ENCODE measurements at places on chromosomes 4 and X. TPM values are rescaled to one million over a fixed set of nuclear protein-coding genes. Genes with fewer than 3 reads are reported as not detected.
A peak's percentile ranks its signal among the peaks of the same experiment; 100 is the strongest.

Gene DCHS2
- total RNA-seq, result 24.1 TPM

Gene LIAS
- total RNA-seq, result 24.8 TPM

Gene EDA2R
- total RNA-seq, result 1.2 TPM

DNA sequence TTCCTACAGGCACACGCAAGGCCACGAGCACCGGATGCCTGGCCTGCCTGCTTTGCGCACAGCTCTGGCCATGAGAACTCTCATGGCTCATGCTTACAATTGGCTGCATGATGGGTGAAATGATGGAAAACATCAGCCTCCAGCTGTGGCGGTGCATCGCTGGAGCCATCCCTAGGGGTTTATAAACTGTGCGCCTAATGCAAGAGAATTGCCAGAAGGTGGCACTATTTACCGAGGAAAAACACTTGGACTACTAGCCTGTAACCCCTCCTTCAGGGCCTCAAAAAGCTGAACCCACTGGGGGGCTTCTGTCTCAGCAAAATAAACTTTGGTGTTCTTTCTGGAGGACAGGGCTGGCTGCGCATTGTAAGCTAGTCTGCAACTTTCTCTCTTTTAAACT, 51.9 kb downstream of the PHKA2 start:
- no peaks in the 10 kb centered on the region for H3K36me3 ChIP-seq
- H3K4me1 ChIP-seq, result no peaks in the 10 kb centered on the region
- H3K27ac ChIP-seq, result no peak overlapping the region

DNA sequence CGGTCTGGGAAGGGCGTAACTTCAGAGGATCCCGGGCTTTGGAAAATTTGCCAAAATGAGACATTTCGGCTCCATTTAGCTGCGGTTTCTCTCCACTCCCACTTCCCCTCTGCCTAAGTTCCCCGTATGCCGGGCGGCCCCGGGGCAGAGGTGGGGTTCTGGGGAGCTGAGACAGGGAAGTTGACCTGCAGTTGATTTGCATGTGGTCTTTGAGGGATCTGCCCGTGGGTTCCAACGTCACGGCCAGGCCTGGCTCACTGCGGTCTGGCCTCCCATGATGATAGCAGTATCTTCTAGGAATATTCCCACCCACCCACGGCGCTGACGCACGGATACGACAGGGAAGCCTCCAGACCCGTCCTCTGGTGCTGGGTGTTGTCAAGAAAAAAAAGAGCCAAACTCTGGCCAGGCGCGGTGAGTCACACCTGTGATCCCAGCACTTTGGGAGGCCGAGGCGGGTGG, 27.3 kb upstream of the CRLF2 start:
- H3K27ac ChIP-seq, result no peak overlapping the region
- no peaks in the 10 kb centered on the region for H3K4me1 ChIP-seq
- no peaks in the 10 kb centered on the region for H3K27me3 ChIP-seq
- peak; percentile 84 for DNase-seq

DNA sequence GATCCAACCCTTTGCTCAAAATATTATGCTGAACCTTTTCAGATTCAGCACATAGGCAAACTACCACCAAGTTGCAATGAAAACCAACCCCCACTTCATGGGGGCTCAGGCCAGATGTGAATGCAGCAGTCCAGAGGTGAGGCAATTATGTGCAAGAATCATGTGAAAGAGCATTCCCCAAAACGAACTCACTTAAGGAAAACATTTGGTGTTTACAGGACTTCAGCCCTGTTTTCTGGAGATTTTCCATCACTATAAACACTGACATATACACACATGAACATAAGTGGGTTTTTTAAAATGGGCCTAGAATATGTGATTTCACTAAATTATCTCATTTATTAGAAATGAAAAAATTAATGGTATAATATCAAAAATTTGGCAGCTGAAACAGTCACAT, 31.5 kb downstream of the BMP3 start:
- no peak overlapping the region for H3K4me3 ChIP-seq
- no peak overlapping the region for H3K27ac ChIP-seq
- no peak for DNase-seq
- no peaks in the 10 kb centered on the region for H3K36me3 ChIP-seq

DNA sequence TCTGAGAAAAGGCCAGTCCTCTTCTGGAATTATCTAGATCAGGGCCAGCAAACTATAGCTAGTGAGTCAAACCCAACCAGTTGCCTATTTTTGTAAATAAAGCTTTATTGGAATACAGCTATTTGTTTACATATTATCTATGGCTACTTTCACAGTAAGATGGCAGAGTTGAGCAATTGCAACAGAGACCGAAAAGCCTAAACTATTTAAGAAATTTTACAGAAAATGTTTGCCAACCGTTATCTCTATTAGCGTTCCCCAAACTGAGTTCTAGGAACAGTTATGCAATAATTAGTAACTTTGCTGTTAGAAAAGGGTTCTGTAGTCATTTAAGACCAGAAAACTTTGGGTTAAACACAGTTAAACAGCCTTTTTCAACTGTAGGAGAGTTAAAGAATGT, 10.5 kb downstream of the TEX13B start:
- no peaks in the 10 kb centered on the region for H3K36me3 ChIP-seq
- DNase-seq, result no peak
- no peaks in the 10 kb centered on the region for H3K4me1 ChIP-seq
- no peak overlapping the region for H3K27ac ChIP-seq

DNA sequence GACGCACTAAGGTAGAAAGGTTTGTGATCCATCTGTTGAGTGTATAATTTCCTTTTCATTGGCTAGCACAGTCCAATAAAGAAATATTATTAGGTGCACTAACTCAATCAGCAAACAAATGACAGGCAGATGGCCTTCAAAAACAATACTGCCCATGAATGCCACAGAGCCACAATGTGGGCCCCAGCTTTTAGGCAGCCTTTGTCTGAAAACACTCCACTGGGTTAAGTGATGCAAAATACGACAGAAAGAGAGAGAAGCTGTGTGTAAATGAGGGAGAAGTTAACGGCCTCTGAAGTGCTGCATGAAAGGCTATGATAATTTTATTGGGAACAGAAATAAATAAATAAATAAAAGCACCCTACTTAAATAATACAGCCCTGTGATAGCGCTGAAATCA, 274.6 kb downstream of the NKX6-1 start:
- no peak overlapping the region for H3K4me3 ChIP-seq
- H3K27ac ChIP-seq, result no peak overlapping the region
- no peaks in the 10 kb centered on the region for H3K27me3 ChIP-seq
- H3K36me3 ChIP-seq, result no peaks in the 10 kb centered on the region

DNA sequence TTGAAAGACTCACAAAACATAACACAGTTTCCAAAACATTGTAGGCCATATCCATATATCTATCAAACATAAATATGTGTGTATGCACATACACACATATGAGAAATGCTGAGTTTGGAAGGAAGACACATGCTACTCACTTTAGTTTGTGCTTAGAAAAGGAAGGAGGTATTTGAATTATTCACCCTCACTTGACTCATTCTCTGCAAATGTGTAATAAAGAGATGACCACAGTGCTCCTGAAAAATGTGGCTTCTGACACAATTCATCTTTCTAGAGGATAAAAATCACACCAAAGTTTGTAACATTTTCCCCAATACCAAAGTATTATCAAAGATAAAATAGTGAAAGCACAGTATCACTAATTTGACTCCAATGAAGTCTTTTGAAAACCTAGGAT, 950.1 kb downstream of the FAT4 start:
- H3K36me3 ChIP-seq, result no peaks in the 10 kb centered on the region
- H3K27ac ChIP-seq, result no peak overlapping the region
- no peak for DNase-seq
- no peak overlapping the region for H3K4me3 ChIP-seq

GRCh38 chrX:30665471-30665870, 12.2 kb downstream of the GK start:
- H3K27ac ChIP-seq, result no peak overlapping the region
- DNase-seq, result no peak
- H3K4me1 ChIP-seq, result no peaks in the 10 kb centered on the region
- no peak overlapping the region for H3K4me3 ChIP-seq
- no peaks in the 10 kb centered on the region for H3K36me3 ChIP-seq

DNA sequence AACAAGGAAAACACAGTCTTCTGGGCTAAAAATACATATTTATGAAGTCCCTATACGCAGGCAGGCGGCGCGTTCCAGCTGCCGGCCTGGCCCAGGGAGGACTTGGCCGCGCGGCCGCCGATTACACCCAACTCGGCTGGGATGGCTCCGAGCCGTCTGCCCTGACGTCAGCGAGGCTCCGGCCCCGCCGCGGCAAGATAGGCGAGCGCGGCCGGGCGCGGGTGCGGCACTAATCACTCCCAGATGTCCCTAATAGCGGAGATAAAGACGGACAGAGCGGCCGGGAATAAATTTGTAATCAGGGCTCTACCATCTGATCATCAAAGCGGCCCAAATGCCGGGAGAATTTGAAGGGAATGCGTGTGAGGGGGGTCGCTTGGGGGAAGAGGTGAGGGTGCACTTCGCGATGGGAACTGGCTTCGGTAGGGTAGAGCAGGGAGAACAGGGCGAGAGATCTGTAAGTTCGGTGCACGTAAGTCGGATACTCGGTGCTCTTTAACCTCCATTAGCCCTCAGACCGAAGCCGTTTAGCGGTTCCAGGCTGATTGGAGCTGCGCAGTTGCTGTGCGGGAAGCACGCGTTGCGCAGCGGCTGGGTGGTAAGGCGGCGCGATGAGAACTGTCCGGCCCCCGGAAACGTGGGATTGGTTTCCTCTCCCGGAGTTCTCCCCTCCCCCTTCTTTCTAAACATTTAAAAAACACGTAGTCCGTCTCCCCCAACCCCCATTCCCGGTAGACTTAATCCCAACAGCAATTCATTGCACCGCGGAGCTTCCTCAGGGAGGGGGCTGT, 7.7 kb downstream of the HAND2 start:
- peak; percentile 97 for DNase-seq
- peaks cover 19% of the 10 kb centered on the region for H3K36me3 ChIP-seq
- H3K27me3 ChIP-seq, result no peaks in the 10 kb centered on the region

DNA sequence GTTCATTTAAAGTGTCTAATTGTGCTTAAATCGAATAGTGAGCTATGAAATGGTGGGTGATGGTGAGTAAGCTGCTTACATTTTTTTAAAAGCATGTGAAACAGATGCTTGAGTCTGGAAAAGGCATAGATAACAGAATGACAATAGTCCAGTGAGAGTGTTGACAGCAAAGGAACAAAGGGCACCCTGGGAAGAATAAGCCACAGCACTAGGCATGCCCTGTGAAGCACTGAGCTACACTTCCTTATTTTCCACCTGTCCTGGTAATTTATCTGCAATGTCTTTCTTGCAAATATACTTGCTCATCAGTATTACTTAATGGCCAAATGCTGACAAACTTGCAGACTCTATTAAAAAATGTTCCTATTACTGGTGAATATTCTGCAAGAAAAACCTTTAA, 168.7 kb downstream of the PRDM5 start:
- H3K4me1 ChIP-seq, result no peaks in the 10 kb centered on the region
- no peak for DNase-seq
- H3K4me3 ChIP-seq, result no peak overlapping the region
- H3K36me3 ChIP-seq, result no peaks in the 10 kb centered on the region
